ENCODE measurements at places on chromosomes 5 and 9.

- no peak for DNase-seq
Measured at GRCh38 chr5:84869675-84870074, 485.0 kb upstream of the EDIL3 start.

- DNase-seq, result no peak
Measured at GRCh38 chr5:20300110-20300509, 312.1 kb upstream of the CDH18 start.

DNA sequence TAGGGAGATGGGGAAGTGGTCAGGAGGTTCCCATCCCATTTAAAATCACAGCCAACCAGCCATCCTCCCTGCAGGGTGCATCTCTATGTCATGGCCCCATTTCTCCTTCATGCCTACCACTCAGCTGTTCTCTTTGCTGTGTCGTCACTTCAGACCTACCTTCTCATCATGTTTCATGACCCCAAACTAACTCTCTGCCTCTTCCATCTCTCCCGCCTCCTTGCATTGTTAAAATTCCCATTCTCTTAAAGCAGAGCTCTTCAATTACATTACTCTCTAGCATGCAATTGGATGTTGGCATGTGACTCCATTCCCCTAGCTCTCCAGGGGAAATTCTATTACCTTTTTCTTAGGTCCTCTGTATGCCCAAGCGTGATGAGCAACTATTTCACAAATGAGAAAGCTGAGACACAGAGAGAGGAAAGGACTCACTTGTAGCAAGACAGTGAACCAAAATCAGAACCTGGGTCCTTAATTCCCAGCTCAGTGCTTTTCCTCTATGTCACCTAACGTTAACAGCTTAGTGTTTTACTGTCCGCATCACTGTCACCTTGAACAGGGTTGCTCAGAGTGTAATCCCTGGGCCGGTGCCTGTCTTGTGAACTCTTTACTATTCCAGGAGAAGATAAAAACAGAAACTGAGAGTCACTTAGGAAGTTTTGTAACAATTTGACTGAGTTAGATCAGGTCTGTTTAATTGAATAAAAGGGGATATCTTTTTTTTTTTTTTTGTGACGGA lies 28.1 kb downstream of the PDE6A start:
- no peak for DNase-seq

- DNase-seq, result no peak
Measured at GRCh38 chr9:69395718-69396117, 70.7 kb downstream of the ENTREP1 start.

GRCh38 chr9:122883125-122883524 lies 22.0 kb downstream of the RC3H2 start:
- no peak for DNase-seq

DNA sequence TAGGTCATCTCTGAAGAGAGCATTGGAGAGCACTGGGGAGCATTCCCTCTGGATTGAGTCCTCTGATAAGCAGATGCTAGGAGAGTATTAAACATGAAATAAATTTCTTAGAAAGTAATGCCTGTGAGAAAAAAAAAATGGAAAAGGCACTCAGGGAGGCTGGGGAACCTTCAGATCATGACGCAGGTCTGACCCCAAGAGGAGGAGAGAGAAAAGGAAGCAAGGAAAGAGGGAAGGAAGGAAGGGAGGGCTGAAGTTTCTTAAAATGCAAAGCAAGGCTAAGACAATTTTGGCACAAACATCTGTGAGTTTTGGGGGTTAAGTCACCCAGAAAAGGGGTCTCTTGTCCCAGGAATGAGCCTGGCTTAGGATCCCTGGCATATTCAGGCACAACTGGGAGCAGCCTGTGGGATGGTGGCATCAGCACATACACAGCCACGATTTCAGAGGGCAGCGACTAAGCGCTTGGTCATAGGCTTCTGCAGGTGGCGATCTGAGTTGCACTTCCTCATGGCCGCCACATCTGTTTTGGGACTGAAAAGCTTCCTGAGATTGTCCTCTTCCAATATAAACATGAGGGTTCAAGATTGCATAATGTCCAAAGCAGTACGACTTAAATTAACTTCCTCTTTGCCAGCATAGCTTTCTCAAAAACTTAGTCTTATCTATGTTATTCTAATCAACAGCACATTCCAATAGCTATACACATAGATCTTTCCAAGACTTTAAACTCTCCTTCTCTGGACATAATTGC lies 692.7 kb downstream of the DNAH5 start:
- DNase-seq, result no peak

GRCh38 chr5:16457451-16457850 lies 8.1 kb downstream of the ZNF622 start:
- no peak for DNase-seq

DNA sequence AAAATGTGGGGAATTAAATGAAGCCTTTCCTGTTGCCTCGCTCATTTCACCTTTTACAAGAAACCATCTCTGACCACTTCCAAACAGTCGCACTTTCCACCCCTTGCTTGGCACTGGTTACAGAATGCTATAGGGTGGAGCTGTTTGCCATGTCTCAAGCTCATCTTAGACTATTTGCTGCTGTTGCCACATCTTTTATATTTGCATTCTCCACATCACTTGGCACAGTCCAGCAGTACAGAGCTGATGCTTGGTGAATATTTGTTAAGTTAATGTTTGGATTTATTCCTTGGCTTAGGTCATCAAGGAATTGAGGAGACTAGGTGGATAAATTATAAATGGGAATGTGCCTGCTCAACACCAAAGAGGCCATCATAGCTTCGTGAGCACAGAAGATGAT lies 53.2 kb downstream of the GNA14 start:
- DNase-seq, result no peak

DNA sequence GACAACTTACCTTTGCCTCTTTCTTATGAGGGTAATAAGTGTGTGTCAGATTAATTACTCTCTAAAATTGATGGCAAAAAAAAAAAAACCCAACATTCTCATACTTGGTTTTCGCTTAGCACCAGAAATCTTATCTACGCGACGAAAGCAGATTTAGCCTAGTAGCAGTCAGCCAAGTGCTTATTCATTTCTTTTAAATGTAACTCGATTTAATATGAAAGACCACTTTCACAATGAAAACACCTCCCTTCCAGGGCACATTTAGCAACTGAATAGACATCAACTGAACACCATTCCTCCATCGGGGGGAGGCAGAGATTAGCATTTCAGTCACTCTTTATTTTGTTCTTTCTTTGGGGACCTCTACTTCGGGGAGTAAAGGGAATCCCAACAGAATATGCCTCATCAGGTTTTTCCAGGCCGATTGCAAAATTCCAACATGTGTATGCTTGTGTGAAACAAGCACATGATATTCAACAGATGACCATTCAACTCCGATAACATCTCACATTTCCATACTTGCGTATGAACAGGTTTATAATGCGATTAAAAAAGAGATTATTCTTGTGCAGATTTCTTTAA lies 124.1 kb upstream of the RETREG1 start:
- DNase-seq, result no peak

- no peak for DNase-seq
Measured at GRCh38 chr5:116076496-116076895, 8.3 kb upstream of the COMMD10 start.

DNA sequence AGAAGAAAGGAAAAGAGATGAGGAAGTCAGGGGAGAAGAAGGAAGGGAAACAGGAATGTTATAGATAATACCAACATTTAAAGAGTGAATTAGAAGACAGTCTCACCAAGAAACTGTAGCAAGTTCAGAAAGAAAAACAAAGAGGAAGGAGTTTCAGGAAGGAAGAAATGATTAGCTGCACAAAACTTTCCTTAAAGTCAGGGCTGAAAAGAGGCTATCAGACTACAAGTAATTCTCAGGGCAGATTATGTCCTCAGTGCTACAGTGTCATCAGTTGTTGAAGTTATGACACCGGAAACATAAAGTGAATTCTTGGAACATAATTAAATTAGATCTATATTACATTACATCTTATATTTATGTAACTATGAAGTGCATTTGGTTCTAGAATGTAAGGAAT lies 226.9 kb downstream of the ARRDC3 start:
- no peak for DNase-seq

DNA sequence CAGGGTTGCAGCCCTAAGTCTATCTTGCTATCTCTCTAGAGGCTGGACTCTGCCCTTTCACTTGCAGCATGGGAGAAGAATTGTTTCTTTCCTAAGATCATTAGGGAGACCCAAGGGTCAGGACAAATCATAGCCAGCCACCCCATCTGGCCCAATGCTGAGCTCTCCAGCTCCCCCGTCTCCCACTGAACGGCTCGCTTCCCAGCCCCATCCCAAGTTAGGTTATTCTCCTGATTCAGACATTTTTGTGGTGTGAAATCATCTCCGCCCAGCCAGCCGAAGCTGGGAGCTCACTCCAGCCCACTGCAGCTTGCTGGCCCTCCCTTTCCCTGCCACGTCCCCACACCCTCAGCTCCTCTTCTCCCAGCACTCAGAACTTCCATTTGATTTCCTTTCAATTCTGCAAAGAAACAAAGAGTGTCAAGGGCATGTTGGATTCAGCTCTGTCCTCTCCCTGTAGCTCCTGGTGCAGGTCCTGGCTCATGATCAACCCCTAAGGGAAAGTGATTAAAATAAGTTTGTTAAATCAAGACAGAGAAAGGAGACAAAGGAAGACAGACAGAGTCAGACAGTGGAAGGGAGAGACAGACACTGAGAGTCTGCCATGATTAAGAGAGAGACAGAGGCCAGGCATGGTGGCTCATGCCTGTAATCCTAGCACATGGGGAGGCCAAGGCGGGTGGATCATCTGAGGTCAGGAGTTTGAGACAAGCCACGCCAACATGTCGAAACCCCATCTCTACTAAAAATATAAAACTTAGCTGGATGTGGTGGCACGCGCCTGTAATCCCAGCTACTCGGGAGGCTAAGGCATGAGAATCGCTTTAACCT lies 12.6 kb upstream of the SPARC start:
- no peak for DNase-seq

DNA sequence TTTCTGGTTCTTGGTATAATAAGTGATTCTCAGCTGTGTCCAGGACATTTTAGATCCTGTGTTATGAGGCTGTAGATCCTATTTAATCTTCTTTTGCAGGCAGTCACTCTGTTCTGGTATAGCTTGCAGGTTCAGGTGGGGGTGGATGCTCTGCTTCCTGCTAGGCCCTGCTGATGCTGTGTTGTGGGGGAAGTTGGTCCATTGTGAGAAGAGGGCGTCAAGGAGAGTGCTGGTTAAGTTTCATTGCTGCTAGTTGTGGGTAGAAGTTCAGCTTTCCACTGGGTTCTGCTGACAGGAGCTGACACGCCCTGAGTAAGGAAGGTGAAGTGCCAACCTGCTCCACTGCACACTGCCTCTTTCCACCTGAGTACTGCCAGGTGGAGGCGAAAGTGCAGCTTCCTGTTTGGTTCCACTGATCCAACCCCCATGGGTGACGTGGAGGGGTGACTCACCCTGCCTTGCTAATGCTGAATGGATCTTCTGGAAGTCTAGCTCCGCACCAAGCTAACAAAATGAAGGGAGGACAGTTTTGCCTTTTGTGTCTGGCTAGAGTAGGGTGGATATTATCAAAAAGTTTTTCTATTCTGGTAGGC lies 16.3 kb downstream of the NMRK1 start:
- peak; percentile 44 for DNase-seq

DNA sequence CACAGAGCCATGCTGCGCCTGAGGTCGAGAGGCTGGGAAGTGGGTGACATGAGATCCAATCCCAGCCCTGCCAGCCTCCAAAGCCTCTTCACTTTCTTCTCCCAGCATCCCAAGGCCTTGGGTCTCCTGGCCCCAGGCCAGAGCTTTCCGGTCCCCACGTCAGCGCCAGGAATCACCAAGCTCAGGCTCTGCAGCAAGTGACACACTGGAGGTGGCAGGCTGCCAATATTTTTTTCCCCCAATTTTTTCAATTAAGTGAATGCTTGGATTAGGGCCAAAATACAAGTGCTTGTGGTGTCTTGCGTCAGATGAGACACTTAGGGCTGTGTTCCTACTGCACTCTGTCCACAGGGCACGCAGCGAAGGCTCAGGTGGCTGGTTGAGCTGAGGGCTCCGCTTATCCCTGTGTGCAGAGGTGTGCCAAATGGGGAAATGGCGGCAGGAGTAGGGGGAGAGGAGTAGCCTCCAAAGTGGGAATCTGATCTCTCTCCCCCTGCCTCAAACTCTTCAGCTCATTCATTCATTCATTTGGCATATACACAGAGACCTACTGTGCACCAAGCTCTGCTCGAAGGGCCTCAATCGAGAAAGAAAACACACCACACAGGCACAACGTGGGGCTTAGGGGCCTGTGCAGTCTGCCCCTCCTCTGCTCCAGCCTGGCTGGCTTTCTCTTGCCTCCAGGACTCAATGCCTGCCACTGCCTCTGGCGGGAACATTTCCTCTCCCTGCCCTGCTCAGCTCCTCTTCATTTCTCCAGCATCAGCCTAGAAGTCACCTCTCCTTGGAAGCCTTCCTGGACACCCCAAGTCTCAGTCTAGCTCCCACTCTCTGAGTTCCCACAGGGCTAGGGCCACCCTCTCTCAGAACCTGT lies 16.6 kb downstream of the SH3PXD2B start:
- no peak for DNase-seq

DNA sequence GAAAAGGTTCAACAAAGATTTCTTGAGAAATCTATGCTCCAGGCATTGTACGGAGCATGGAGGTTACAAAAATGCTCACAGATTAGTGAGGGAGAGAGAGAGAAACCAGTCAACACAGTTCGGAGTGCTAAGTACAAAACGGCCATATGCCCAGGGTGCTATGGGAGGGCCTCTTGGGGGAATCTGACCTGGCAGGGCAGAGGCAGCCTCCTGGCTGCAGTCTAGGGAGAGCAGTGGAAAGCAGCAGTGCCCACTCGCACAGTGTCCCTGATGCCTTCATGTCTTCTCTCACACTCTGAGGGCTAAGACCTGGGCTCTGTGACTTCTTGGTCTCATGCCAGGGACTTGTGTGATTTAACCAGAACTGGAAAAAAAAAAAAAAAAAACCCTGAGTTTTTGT lies 29.8 kb upstream of the SMC5 start:
- no peak for DNase-seq

GRCh38 chr5:165014439-165014838 lies 1509.0 kb downstream of the MAT2B start:
- DNase-seq, result no peak

DNA sequence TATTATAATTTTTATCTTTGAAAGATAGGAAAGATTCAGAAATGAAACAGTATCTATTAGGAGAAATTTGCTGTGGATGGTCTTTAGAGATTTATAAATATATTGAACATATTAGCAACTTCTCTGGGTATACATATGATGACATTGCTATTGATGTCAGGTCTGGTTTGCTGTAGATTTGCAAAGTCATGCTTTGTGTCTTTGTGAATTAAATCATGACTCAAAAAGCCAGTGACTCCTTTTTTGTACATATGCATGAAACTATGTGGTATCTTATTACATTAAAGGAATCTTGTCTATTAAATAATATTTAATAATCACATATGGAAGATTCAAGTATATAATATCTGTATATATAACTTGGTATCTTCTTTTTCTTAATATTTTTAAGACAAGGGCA lies 141.9 kb downstream of the ST8SIA4 start:
- no peak for DNase-seq

DNA sequence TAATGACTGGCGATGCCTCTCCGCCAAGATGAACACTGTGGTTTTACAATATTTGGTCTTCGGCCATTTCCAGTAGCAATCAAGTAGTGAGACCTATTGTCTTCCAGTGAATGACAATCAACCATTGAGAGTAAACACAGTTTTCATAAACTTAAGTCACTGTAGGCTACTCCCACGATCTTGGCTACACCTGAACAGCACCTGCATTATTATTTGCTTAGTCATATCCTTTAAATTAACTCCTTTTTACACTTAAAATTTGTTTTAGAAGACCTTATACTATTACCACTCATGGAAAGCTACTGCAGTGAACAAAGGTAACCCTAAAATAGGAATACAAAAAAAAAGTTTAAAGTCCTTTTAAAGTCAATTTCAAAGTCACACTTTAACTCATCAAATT lies 58.2 kb downstream of the ZNF354C start:
- no peak for DNase-seq

- DNase-seq, result no peak
Measured at GRCh38 chr5:77396017-77396416, 96.1 kb downstream of the WDR41 start.

- DNase-seq, result no peak
Measured at GRCh38 chr9:16704116-16705110, 166.1 kb downstream of the BNC2 start.

Data from stimulated activated CD4-positive, alpha-beta T cell treated with anti-CD3 and anti-CD28 coated beads, Interleukin-1b, Interleukin-23, amount 100 ng/mL, for 1 hour (primary cell).